ENCODE measurements at places on chromosomes 5 and 9.

GRCh38 chr5:42858031-42858643 is 46.4 kb upstream of the SELENOP start:
- no peak for DNase-seq

GRCh38 chr5:144481861-144482260 is 311.2 kb downstream of the KCTD16 start:
- no peak for DNase-seq

DNA sequence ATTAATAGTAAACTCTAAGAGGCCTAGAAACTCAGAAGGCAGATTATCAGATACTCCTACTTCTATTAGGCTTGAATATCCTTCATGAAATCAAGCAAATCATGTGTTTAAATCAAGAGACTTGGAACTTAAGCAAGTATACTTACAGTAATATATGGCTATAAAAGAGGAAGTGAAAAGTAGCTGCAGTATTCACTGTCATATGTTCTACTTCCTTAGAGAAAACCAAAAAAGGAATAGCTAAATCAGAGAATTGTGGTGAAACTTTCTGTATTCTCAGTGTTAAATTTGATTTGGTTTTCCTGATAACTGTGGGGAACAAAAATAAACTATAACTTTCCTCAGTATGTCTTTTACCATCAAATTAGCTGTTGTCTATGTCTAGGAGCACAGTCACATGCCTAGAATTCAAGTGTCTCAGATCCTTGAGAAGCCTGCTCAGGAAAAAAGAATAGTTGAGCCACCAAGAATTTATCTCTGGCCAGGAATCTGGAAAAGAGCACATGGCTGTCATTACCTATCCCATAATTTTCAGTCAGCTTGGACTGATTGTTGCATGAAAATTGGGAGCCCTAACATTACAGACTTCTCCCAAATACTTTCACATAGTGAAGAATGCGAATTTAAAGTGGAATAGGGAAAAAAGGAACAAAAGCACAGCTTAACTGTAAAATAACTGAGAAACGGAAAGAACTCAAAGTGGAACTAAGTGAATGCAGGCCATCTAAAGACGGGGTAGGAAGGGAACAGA is 1.7 kb downstream of the FKBP15 start:
- no peak for DNase-seq

DNA sequence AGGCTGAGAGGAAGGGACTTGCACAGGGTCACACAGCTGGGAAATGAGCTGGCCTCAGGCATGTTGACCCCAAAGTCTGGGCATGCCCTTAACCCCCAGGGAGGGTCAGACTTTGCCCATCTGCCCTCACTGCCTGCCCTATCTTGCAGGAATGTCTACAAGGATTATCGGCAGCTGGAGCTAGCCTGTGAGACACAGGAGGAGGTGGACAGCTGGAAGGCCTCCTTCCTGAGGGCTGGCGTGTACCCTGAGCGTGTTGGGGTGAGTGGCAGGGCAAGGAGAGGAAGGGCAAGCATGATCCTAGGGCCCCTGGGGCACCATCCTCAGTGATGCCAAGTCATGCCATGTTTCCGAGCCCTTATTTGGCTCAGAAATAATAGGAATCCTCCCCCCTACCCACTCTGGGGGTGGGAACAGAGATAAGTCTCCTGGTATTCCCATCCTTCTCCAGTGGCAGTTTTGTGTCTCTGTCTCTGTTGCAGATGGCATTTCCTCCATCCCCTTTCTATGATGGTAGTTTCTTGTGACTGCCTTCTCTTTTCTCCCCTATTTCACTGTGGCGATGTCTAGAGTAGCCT is 28.5 kb downstream of the GOLGA2 start:
- no peak for DNase-seq

DNA sequence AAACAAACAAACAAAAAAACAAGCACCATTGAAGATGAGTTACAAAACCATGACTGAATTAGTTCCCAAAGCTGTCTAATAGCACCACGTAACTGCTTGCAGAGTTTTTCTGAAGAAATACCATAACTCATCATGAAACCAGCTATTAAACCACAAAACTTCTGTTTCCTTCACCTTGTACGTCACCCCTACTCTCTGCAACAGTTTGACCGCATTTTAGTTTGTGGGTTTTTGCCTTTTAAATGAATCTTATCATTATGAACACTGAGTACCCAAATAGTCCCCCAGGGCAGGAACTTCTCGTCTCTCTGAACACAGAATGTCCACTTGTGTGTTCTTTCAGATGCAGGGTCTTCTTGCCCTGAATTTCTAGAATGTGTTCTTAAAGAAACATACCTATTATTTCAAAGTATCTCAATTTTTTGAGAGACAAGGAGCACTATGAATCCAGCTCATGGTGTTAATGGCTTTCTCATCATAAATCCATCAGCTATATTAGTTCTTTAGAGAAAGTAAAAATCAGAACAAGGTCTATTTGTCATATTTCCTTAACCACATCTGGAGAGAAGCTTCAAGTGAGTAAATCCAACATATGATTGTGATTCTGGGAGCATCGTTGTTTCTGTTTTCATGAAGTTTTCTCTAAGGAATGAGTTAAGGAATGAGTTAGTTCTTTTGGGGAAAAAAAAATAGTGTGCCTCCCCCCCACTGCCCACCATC is 210.6 kb downstream of the AUH start:
- DNase-seq, result peak; percentile 21

DNA sequence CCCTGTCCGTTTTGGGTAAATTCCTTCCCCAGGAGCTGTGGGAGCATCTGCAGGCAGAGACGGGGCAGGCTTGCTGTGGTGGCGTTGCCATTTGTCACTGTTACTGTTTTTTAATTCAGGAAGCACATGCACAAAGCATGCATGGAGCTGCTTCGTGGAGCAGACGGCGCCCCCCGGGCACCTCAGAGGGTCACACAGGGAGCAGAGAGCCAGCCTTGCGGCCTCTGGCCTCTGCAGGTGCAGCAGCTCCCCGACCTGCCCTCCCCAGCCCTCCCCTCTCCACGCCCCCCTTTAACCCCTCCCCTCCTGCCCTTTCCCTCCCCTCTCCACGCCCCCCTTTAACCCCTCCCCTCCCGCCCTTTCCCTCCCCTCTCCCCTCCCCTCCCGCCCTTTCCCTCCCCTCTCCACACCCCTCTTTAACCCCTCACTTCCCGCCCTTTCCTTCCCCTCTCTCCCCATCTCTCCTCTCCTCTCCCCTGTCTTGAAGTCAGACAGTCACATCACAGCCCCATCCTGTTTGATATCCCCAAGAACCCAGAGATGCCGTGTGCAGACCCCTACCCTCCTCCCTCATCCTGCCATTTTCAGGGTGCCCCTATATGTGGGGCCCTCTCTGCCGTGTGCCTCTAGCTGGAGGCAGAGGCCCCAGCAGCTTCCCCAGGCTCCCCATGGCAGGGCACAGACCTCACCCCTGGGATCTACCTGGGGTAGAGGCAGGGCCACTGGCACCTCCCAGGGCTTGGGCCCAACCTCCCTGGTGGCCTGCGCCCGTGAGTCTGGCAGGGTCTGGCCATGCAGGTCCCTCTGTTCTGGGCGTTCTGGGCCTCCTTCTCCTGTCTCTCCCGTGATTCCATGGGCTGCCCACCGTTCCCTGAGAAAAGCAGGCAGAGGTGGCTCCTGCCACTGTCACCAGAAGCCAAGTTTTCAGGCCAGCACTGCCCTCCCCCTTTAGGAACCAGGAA is 29.6 kb upstream of the UBAC1 start:
- peak; percentile 45 for DNase-seq

DNA sequence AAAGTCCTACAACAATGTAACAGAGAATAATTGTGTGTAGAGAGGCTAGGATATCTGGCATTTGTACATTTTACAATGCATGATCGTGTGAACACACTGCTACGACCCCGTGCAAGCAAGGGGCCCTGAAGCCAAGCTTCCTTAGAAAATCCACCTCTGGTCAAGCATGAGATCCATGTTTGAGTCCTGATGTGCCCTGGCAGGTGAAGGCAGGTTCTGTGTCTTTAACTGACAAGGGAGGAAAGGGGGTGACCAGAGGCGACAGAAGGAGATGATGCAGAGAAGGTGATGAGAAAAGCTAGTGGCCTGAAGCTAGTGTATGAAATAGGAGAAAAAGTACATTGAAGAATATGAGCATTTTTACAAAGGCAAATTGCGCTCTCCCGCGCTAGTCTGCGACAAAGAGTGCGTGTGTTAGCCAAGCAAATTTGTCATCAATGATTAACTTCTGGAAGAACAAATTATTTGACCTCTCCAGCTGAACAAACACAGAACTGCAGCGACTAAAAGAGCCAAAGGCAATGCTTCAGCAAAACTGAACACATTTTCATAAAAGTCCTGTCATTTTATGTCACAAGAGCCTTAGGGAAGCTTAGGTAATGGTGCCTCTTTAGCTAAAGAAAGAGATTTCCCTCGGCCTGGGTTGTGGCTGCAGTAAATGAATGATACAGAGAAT is 101.7 kb upstream of the DAPK1 start:
- DNase-seq, result no peak

- no peak for DNase-seq
Measured at GRCh38 chr5:143432658-143433239, 29.3 kb upstream of the NR3C1 start.

- no peak for DNase-seq
Measured at GRCh38 chr9:75429531-75430475, 341.5 kb downstream of the OSTF1 start.

DNA sequence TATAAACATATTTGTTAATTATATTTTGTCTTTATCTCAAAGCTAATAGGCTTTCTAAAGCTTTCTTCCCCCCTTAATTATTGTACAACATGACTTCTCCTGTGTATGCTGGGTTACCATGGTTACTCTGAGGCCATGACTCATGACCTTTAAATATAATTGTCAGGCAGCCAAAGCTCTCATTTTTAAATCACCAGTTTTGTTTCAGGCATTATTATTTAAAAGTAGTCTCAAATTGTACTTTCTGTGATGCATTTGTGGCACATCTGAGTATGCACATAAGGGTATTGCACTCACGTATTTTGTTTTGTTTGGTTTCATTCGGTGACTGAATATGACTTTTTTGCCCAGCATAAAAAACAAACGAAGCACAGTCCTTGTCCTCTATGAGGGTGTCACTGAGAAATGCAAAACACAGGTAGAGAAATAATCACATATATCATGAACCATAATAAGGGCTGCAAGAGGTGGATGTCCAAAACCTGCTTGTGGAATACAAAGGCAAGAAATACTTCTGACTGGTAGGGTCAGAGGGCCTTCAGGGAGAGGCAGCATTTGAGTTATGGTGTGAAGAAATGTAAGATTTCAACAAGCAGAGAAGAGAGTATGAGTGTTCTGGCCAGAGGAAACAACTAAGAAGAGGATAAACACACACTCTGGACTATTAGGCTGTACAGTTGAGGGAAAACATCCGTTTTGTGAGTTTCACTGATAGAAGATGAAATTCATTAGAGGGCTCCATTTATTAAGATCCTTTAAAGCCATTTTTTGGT is 2.1 kb downstream of the CCDC192 start:
- no peak for DNase-seq

- DNase-seq, result no peak
Measured at GRCh38 chr9:27412963-27413362, 111.1 kb upstream of the IFNK start.

DNA sequence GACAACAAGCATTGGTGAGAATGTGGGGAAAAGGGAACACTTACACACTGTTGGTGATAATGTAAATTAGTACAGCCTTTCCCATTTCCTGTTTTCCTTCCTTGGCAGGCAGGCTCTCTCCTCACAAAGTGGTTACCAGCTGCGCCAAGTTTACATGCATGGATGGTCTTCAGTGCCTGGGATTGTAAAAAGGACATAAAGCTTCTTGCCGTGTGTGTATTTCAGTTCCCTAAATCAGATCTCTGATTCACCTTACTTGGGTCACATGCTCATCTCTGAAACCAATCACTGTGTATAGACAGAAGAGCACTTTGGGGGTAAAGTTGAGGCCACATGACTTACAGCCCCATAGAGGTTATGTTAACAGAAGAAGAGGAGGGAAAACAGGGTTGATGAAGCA is 92.8 kb downstream of the CAVIN4 start:
- DNase-seq, result no peak

DNA sequence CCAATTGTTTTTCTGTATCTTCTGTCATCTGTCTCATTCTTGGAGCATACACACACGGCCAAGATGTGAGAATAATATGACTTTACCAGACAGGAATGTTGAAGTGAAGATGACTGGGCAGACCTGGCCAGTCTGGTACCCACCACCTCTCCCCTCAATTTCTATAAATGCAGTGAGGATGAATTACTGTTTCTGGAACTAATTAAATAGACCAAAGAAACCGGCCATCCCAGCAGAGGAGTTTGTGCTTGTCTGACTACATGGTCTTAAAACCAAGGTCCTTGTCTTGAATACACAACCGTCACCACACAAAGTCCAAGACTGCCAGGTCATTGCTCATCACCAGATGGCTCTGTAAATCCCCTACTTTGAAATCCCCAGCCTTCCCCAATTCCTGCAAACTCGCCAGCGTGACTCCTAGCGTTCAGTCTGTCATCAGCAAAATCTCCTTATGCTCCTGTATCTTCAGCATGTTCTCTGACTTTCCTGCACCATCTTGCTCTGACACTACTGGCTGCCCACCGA is 147.2 kb downstream of the PDE4D start:
- no peak for DNase-seq
